Thoracic aorta (tissue), 2 donors: ENCODE measurements at places on chromosomes 7 and 10. TPM values are rescaled to one million over a fixed set of nuclear protein-coding genes. Genes with fewer than 3 reads are reported as not detected.

- peaks cover 3% of the 10 kb centered on the region for H3K4me1 ChIP-seq
- no peaks in the 10 kb centered on the region for H3K27me3 ChIP-seq
- no peaks in the 10 kb centered on the region for H3K36me3 ChIP-seq
- no peak for DNase-seq
Observed at GRCh38 chr7:42164881-42165428, 72.1 kb downstream of the GLI3 start.

- no peak overlapping the region for H3K27ac ChIP-seq
- H3K36me3 ChIP-seq = peaks cover 54% of the 10 kb centered on the region
- peaks cover 29% of the 10 kb centered on the region for H3K4me1 ChIP-seq
- no peak for DNase-seq
- no peaks in the 10 kb centered on the region for H3K27me3 ChIP-seq
Observed at GRCh38 chr10:73807471-73807870, 3.9 kb downstream of the NDST2 start.

DNA sequence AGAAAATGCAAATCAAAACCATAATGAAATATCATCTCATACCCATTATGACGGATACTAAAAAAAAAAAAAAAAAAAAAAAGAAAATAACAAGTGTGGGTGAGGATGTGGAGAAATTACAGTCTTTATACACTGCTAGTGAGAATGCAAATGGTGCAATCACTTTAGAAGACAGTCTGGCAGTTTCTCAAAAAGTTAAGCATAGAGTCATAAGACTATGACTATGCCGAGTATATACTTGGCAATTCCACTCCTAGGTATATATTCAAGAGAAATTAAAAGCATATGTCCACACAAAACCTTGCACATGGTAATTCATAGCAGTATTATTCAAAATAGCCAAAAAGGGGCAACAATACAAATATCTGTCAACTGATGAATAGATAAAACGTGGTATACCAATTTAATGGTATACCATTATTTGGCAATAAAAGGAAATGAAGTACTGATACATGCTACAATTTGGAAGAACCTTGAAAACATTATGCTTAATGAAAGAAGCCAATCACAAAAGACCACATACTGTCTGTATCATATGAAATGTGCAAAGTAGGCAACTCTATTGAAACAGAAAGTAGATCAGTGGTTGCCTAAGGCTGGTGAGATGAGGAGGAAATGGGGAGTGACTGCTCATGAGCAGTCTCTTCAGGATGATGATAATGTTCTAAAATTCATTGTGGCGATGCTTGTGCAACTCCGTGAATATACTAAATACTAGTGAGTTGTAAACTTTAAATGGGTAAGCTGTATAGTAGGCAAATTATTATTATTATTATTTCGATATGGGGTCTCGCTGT, 90.1 kb upstream of the NANOS1 start:
- no peaks in the 10 kb centered on the region for H3K4me1 ChIP-seq
- no peak overlapping the region for H3K27ac ChIP-seq
- H3K27me3 ChIP-seq = no peaks in the 10 kb centered on the region
- no peaks in the 10 kb centered on the region for H3K36me3 ChIP-seq
- no peak overlapping the region for H3K4me3 ChIP-seq

- no peak overlapping the region for H3K4me3 ChIP-seq
- no peak for DNase-seq
- H3K4me1 ChIP-seq = no peaks in the 10 kb centered on the region
- H3K36me3 ChIP-seq = no peaks in the 10 kb centered on the region
- H3K27ac ChIP-seq = no peak overlapping the region
- no peaks in the 10 kb centered on the region for H3K27me3 ChIP-seq
Observed at GRCh38 chr7:140585333-140585732, 55.3 kb downstream of the DENND2A start.

DNA sequence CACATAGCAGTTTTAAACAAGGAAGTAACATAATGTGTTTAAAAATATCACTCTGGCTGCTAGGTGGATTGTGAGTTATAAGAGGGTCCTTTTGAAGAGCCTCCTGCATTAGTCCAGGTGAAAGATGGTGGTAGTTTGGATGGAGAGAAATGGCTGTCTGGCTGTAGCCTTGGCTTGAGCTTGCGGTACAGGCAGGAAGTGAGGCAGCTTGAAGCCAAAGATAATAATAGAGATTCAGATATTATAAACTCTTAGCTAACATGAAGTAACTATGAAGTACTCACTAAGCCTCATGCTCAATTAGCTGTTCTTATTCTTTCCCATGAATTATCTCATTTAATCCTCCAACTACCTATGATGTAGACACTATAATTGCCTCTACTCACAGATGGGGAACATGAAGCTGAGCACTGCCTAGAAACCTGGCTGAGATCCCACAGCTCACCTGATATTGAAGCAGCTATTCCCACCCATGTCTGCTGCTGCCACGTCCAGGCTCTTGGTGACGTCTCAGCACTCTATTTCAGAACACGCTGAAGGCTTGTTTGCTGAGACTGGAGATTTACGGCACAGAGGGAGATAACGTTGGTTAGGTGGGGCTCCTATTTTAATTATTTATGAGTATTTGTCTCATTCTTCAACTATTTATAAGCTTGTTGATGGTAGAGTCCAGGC, 10.4 kb downstream of the C10orf120 start:
- peak overlapping the region; percentile 38 for H3K27ac ChIP-seq
- no peaks in the 10 kb centered on the region for H3K27me3 ChIP-seq
- H3K4me3 ChIP-seq = no peak overlapping the region
- H3K4me1 ChIP-seq = peaks cover 15% of the 10 kb centered on the region
- no peak for DNase-seq

GRCh38 chr7:22675917-22676343, 51.1 kb upstream of the IL6 start:
- no peaks in the 10 kb centered on the region for H3K27me3 ChIP-seq
- H3K36me3 ChIP-seq = no peaks in the 10 kb centered on the region
- no peak for DNase-seq
- H3K4me1 ChIP-seq = peaks cover 5% of the 10 kb centered on the region
- H3K27ac ChIP-seq = no peak overlapping the region

DNA sequence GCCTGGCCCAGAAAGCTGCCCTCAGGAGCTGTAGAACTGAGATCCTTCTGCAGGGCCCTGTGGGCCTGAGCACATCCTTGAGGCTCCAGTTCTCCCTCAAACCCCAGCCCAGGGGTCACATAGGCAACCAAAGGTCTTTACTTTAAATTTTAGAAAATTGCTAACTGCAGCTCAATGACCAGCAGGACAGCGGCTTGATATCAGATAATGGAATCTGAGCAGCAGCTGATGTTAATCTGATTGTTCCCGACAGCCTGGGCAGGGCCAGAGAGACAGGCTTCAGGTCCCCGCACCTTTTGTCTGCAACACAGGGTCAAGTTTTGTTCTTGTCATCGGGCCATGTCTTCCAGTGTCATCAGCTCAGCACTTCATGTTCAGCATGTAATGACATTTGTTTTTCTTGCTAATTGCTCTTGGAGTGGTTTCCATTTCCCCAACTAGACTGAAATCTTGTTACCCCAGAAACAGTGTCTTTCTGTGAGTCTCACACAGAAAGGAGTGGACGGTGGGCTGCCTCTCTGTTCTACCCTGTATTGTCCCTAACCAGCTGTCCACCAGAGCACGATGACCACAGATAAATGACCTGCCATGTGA, 91.0 kb downstream of the PAXIP1 start:
- H3K4me1 ChIP-seq = no peaks in the 10 kb centered on the region
- no peaks in the 10 kb centered on the region for H3K27me3 ChIP-seq
- no peak overlapping the region for H3K27ac ChIP-seq
- no peaks in the 10 kb centered on the region for H3K36me3 ChIP-seq

- H3K4me3 ChIP-seq = no peak overlapping the region
- H3K27me3 ChIP-seq = no peaks in the 10 kb centered on the region
- H3K4me1 ChIP-seq = peaks cover 10% of the 10 kb centered on the region
Observed at GRCh38 chr10:120460776-120461175, 3.7 kb downstream of the PLPP4 start.

GRCh38 chr10:45408421-45409319, 34.7 kb downstream of the ALOX5 start:
- no peaks in the 10 kb centered on the region for H3K36me3 ChIP-seq
- DNase-seq = no peak
- no peak overlapping the region for H3K27ac ChIP-seq

DNA sequence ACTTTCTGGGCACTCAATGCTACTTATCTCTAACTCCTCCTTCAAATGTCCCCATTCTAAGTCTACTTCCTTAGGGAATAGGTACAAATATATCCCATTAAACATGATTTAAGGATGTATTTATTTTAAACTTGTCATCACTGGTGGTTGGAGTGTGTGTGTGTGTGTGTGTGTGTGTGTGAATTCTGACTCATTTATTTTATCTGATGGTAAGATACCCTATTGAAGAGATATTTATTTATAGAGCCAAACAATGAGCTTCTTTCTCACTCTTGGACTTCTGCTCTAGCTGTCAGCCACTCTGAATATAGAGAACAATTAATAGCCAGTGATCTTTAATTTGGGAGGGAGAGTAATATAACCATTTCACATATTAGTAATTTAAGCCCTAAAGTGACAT, 17.8 kb upstream of the MAGI2 start:
- DNase-seq = no peak
- H3K4me1 ChIP-seq = no peaks in the 10 kb centered on the region
- no peak overlapping the region for H3K27ac ChIP-seq

DNA sequence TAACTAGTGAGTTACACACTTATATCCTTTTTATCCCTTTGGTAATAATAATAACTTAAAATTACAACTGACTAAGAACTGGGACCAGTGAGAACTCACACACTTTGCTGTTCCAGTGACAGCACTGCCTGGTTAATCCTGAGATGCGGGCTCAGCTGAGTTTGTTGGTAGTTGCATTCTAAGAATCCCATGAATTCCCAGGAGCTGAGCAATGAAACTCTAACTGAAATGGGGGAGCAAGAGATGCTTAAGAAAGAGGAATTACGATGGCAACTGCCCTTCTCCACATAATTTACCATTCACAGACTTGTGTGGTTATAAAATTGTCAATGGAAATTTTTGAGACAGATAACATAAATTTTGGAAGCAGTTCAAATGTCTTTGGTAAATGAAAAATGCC, 659.4 kb downstream of the MAGI2 start:
- H3K4me3 ChIP-seq = no peak overlapping the region
- H3K27me3 ChIP-seq = no peaks in the 10 kb centered on the region
- H3K36me3 ChIP-seq = no peaks in the 10 kb centered on the region
- no peaks in the 10 kb centered on the region for H3K4me1 ChIP-seq
- no peak for DNase-seq

- no peak overlapping the region for H3K4me3 ChIP-seq
- no peaks in the 10 kb centered on the region for H3K4me1 ChIP-seq
- no peak for DNase-seq
- H3K27ac ChIP-seq = no peak overlapping the region
- no peaks in the 10 kb centered on the region for H3K27me3 ChIP-seq
- no peaks in the 10 kb centered on the region for H3K36me3 ChIP-seq
Observed at GRCh38 chr7:93943816-93944540, 22.4 kb downstream of the GNG11 start.

TFEC gene
- 8.5 TPM for total RNA-seq

DNA sequence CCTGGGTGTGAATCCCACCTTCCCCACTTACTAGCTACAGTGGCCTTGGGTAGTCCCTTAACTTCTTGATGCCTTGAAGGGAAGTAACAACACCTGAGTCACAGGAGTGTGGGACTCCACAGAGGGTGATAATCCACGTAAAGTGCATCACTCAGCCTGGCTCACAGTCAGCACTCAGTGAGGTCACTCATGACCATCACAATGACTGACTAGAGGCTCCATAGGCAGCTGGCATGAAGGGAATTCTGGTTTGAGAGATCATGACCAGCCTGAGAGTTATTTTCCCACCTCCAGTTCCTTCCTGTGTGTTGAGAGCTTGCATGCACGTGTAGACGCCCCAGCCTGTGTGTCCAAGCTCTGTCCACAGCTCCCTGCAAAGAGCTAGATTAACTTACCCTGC, 34.8 kb downstream of the NEUROG3 start:
- no peak overlapping the region for H3K27ac ChIP-seq
- H3K27me3 ChIP-seq = no peaks in the 10 kb centered on the region
- DNase-seq = no peak
- no peak overlapping the region for H3K4me3 ChIP-seq

TMEM273 gene
- 9.6 TPM for total RNA-seq

RPA3 gene
- total RNA-seq = 13.7 TPM

DNA sequence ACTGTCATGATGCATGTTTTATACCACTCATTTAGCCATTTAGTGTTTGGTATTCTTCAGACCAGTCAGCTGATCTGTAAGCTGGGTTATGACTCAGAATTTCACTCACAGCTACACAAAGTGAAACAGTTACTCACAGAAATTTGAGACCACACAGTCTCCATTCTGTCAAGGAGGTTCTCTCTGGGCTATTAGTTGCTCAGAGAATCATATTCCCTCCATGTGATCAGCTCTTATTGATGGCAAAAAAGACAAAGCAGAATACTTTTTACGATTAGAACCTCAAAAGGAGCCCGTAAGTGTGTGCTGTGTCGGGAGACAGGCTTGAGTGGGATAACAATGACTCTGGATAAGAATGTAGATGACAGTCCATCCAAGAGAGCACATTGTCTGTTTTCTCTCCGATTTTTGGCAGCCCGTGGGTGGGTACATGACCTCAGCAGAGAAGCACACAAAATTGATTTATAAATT, 277.6 kb upstream of the SORCS1 start:
- no peaks in the 10 kb centered on the region for H3K4me1 ChIP-seq
- no peak overlapping the region for H3K4me3 ChIP-seq
- DNase-seq = no peak
- H3K36me3 ChIP-seq = no peaks in the 10 kb centered on the region

CCL24 gene
- total RNA-seq = not detected

DNA sequence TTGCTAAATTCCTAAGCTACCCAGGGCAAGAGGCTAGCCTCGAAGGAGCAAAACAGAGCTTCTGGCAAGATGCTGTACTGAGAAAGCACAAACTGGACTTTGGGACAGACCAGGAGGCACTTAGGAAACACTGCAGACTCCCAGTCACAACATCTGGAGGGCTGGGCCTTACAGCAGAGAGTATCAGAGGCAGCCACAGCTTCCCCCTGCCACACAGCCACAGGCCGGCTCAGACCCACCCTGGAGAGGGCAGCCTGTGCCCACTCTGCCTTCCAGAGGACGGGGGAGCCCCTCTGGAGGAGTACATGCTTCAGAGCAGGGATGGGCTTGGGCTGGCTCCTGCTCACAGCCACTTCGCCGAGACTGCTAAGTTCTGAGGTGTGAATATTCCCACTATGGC, 17.4 kb downstream of the ESYT2 start:
- H3K36me3 ChIP-seq = peaks cover 5% of the 10 kb centered on the region
- H3K27ac ChIP-seq = peak overlapping the region; percentile 89
- peaks cover 71% of the 10 kb centered on the region for H3K4me1 ChIP-seq
- H3K27me3 ChIP-seq = no peaks in the 10 kb centered on the region

C10orf105 gene
- 0.14 TPM for total RNA-seq

GRCh38 chr7:87359366-87359765, 13.9 kb downstream of the CROT start:
- no peak for DNase-seq
- no peaks in the 10 kb centered on the region for H3K27me3 ChIP-seq
- H3K4me1 ChIP-seq = no peaks in the 10 kb centered on the region
- no peak overlapping the region for H3K27ac ChIP-seq
- H3K4me3 ChIP-seq = no peak overlapping the region

MMD2 gene
- total RNA-seq = not detected
